ENCODE measurements at places on chromosomes 4 and X.

DNA sequence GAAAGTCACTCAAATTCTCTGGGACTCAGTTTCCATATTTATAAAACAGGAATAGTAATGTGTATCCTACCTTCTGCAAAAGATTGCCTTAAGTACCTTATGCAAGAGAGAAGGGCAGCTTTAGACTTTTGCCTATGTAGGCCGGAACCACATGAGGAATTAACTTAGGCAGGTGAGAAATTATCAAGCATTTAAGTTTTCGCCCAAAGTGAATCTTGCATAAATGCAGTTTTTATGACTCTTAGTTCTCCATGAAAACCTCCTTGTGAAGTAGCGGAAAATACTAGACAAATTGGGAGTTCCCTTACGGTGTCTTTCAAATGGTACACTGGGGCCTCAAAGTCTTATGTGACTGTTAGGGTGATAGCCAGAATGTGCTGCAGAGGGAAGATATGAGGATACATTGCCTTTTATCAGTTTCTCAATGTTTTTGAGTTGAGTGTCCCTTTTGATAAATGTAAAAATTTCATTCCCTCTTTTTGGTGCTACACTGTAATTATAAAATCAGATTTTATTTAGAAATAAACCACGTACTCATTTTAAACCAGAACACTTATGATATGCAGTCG lies 2.6 kb downstream of the SH2D1A start:
- DNase-seq = no peak

- peak; percentile 64 for DNase-seq
These were observed 467 bp downstream of the HSD17B11 start for GRCh38 chr4:87390551-87390890.

- no peak for DNase-seq
These were observed 56.9 kb upstream of the SMIM10 start for GRCh38 chrX:134933911-134934310.

DNA sequence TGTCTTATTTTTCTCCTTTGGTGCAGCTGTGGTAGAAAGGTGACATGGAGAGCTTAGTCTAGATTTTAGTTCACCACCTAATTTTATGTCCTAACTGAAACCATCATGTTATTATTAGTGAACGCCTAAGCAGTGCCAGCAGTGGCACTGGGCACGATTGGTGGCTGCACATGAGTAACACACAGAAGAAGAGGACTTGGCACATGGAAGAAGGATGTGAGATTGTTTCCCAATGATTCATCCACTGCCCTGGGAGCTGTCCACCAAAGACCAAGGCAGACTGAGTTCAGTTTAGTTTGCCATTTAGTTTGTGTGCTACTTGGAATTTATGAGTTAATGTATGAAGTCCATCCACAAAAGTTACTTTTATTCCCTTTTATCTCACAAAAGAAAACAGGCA lies 68.1 kb upstream of the NAP1L5 start:
- no peak for DNase-seq

DNA sequence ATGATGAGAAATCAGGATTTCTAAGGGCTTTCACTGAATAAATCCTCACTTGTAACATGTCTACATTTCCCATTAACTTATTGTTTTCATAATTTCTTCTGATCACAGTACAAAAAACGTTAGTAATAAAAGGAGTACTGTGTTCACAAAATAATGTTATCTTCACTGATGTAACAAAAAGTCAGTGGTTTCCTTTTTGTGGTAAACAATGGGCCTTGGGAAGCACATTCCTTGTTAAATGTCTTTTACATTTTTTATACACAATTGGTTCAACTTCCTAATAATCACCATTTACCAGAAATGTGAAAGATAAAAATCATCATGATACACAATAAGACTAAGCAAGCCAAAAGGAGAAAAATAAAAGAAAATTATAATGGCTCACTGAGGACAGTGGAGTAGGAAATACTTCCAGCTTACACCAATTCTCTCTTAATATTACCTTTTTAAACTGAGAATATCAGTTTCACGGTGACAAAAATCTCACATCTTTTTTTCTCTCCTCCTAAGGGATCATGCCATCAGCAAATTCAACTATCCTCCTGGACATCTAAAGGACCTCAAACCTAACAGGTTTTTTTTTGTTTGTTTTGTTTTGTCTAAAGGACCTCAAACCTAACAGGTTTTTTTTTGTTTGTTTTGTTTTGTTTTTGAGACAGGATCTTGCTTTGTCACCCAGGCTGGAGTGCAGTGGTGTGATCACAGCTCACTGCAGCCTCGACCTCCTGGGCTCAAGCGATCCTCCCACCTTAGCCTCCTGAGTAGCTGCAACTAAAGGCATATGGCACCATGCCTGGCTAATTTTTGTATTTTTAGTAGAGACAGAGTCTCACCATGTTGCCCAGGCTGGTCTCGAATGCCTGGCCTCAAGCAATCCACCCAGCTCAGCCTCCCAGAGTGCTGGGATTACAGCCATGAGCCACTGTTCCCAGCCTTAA lies 57.3 kb downstream of the FRYL start:
- peak; percentile 83 for DNase-seq

DNA sequence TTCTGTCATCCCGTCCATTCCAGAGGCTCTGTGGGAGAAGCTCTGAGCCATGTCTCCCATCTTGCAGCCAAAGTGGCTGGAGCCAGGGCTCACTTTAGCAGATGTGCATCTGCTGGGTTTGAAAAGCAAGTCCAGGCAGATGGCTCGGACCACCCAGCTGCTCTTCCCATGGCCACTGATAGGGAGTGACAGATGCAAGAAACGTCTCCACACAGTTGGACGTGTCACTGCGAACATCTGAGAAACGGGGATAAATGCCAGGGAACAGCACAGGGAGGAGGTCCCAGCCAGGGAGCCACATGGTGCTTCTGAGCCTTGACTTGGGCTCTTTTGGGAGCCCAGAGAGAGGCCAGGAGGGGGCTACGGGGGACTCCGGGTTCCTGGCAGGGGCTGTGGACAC lies 242.3 kb downstream of the AFAP1 start:
- no peak for DNase-seq

GRCh38 chr4:147516133-147516532 lies 35.2 kb downstream of the EDNRA start:
- no peak for DNase-seq

Measured in DMS53 (cell line).